ENCODE measurements at places on chromosomes 1 and 21.
A peak's percentile ranks its signal among the peaks of the same experiment; 100 is the strongest.

GRCh38 chr1:4119516-4120220 lies 219.6 kb upstream of the C1orf174 start:
- no peak for DNase-seq

GRCh38 chr1:165342587-165342986 lies 13.9 kb downstream of the LMX1A start:
- no peak for DNase-seq

DNA sequence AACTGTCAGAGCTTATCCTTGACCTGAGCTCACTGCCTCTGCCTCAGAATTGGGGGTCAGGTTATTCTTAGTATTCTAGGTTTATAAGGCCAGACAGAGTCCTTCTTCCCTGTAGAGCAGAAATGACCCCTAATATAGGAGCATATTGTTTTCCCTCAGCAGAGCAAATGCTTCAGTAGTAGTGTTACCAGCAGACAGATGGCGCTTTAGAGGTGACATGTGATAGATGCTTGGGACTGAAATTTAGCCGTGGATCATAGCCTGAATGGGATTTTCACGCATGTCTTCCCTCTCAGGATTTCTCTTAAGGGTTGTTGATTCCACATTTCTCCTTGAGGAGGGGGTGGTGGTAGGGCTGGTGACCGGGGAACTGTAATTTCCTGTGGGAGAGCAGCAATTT lies 24.5 kb downstream of the ADARB1 start:
- DNase-seq = no peak

DNA sequence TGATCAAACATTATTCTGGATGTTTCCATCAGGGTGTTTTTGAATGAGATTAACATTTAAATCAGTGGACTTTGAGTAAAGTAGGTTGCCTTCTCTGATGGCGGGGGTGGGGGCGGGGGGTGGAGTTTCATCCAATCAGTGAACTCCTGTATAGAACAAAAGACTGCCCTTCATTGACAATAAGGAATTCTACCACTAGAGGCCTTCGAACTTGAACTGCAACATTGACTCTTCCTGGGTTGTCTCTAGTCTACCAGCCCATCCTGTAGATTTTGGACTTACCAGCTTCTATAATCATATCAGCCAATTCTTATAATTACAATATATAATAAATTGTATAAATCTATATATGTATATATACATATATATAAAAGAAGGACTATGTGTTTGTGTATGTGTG lies 520.4 kb upstream of the CXADR start:
- no peak for DNase-seq

DNA sequence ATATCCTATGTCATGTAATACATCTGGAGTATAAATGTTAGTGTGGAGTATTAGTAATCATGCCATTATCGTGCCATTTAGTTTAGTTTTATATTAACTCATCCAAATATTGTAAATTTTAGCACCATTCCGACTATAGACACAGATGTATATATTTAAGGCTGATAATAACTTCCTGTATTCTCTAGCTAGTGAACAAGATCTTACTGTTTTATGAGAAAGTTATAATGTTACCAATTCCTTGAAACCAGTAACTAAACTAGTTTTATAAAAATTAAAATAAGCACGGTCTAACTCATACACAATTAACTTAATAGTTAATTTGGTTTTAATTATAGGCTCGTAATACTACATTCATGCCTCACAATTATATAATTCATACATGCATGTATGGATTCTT lies 808.6 kb downstream of the USP25 start:
- no peak for DNase-seq

DNA sequence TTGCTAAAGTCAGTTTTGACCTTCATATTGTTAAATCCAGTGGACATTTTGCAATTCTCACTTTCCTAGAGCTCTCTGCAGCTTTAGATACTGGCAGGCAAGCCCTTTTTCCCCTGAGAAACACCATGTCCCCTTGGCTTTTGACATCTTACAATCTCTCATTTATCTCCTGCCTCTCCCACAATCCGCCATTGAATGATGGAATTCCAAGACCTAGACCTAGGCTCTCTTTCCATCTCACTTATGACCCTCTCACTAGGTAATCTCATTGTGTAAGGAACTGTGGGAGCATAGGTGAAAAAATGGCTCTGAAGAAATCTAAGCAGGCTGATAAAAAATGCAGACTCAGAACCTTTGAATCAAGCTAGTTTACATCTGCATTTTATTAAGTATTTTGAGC lies 2.0 kb downstream of the KYAT3 start:
- no peak for DNase-seq

DNA sequence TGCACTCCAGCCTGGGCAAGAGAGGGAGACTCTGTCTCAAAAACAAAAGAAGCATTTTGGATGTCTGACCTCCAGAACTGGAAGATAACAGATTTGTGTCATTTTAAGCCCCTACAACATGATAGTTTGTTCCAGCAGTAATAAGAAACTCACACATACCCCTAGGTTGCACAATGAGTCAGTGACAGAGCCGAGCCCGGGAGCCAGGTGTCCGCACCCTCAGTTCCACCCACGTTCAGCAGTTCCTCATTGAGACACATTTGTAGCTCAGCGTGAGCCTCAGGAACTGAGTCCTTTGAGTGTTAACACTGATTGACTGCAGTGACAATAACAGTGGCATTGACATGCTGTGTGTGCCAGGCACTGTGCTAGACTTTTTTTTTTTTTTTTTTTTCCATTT lies 19.8 kb downstream of the LRRC38 start:
- no peak for DNase-seq

- no peak for DNase-seq
Measured at GRCh38 chr21:45774291-45774690, 130.8 kb downstream of the PCBP3 start.

DNA sequence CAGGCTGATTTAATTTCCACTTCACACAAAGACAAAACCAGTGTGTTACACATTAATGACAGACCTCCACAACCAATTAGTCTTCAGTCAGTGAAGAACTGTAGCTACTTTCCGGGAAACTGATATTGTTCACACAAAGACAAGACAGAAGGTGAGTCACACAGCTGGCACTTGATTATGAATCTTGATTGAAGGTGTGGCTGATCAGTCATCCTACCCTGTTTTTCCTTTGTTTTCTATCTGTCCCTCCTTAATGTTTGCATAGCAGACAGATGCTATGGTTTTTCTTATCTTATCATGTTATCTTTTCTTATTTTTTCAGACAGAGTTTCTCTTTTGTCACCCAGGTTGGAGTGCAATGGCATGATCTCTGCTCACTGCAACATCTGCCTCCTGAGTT lies 185.1 kb upstream of the GREM2 start:
- DNase-seq = no peak

GRCh38 chr1:187734427-187734826 lies 905.7 kb downstream of the PLA2G4A start:
- DNase-seq = no peak

DNA sequence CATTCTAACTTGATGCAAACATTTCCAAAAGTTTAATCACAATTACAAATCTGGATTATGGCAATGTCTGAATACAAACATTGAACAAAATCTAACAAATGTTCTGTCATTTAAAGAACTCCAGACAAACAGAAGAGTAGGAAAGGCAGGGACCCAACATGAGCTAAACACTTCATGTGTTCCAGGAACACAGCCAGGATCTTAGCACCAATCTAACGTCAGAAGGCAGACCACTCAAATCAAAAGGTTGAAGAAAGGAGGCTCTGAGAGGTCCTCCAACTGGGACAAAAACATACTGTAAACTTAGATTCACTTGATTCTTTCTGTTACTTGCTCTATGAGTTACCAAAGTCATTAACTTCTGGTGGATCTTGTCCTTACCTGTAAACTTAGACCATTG lies 374.0 kb downstream of the NEGR1 start:
- DNase-seq = no peak

DNA sequence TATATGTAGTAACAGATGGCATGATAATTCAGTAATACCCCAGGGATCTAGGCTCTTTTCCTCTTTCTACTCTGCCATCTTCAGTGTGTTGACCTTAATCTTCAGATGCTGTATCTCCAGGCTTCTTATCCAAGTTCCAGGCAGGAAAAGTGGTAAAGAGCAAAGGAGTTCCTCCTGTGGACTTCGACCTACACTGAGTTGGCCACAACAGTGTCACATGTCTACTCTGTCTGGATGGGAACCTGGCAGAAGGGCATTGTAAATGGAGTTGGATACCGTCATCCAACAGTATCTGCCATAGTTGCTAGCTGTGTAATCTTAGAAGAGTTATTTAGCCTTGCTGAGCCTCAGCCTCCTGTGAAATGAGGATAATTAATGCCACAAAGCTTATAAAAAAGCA lies 21.9 kb downstream of the IL23R start:
- no peak for DNase-seq

GRCh38 chr1:34331020-34331926 lies 154.6 kb downstream of the C1orf94 start:
- DNase-seq = no peak

DNA sequence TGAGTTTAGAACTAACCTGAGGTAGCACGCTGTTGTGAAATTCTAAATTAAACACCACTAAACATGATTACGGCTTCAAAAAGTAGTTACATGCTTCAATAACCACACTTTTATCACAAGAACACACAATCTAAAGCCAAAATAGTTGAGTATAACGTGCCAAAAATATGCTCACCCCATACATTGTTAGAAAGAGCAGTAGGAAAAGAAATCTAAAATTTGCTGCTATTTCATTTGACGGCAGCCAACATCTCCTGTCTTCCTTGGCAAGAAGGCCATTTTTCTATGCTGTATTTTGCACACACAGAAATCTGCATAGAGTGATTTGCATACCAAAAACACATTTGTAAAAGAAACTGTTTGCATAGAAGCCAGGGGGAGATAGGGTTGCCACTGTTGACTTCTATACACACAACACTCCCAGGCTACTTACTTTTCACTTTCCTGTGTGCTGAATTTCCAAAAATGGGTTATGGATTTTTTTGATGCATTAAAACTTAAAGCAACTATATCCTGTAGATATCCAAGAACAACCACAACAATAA lies 42.9 kb upstream of the DMRTB1 start:
- no peak for DNase-seq

DNA sequence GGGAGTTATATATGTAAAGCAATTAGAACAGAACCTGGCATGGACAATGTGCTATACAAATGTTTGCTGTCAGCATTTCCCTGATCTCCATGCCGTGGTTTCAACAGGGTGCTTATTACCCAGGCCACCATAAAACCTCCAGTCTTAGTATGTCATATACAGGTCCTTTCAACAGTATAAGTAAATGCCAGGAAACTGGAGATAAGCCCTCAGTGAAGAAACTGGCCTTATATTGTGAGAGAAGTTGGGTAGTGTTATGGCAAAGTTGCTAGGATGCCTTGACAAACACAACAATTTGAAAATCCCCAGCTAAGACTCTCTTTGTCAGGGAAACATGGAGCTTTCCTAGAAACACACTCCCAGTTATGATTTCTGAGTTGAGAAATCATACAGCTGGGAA lies 850.2 kb upstream of the ADAMTS5 start:
- DNase-seq = no peak

GRCh38 chr1:63813829-63814277 lies 40.0 kb downstream of the ROR1 start:
- no peak for DNase-seq

GRCh38 chr1:88350648-88351047 lies 333.4 kb upstream of the PKN2 start:
- DNase-seq = no peak

GRCh38 chr1:231933711-231934626 lies 307.4 kb downstream of the DISC1 start:
- DNase-seq = no peak

- no peak for DNase-seq
Measured at GRCh38 chr1:58528518-58528917, 18.0 kb downstream of the OMA1 start.

- DNase-seq = peak; percentile 41
Measured at GRCh38 chr1:41795205-41795762, 123.4 kb downstream of the HIVEP3 start.

- no peak for DNase-seq
Measured at GRCh38 chr1:92482665-92483609, 3.8 kb downstream of the GFI1 start.

DNA sequence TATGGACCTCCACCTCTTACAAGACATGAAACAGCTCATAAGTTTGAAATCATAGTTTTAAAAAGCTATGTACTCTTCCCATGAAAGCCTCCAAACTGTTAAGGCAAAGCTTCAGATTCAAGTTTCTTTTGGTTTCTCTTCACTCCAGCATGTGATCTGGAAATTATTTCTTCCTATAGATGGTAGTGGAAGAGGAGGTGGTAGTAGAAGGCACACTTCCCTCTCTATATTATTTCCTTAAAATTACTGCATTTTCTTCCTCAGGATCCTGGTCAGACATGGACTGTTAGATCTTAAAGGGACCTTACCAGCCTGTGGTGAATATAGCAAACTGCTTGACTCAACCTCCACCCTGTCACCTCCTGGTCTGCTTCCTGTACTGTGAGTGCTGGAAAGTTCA lies 31.9 kb downstream of the NHLH2 start:
- no peak for DNase-seq

- DNase-seq = no peak
Measured at GRCh38 chr1:205047764-205048231, 4.8 kb downstream of the CNTN2 start.

DNA sequence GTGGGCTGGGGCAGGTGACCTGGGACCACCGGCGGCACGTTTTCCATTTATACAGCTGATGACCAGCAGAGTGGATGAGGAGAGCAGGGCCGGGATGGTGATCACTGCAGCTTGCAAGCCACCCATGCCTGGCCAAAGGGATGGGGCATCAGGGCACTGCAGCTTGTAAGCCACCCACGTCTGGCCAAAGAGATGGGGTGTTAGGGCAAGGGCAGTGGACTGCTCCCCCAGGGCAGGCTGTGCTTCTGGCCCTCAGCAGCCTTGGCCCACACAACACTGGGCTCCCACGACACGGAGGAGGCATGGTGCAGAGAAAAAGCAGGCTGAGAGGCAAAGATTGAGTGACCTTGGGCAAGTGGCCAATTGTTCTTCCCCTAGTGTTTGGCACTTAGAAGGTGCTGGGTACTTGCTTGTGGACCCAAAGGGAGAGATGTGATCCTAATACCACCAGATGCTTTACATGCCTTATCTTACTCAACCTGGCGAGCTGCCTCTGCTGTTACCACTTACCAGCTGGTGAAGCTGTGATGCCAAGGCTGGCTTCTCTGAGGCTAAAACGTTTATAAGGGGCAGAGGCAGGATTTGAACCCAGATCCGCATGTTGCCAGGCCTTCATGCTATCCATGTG lies 48.3 kb downstream of the TRIM62 start:
- DNase-seq = no peak

- DNase-seq = no peak
Measured at GRCh38 chr21:35637431-35637830, 422.9 kb downstream of the SETD4 start.

DNA sequence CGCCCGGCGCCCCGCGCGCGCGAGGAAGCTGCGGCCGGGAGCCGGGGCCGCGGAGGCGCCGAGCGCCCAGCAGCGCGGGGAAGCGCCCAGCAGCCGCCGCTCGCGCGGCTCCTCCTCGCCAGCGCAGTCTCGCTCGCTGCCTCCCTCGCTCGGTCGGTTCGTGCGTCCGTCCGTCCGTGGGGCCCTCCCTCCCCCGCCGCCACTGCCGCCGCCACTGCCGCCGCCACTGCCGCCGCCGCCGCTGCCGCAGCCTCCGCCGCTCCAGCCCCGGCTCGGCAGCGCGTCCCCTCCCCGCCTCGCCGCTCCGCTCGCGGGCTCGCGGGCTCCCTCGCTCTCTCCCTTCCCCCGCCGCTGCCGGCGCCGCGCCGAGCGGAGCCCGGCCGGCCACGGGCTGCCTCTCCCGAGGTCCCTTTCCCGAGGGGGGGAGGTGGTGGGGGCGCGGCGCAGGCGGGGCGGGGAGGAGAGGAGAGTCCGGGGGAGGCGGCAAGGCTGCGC lies at the start of gene KCND3:
Gene KCND3, minus strand, starts transcription at position 138 of the 495 bp plus-strand sequence.
- peak; percentile 72 for DNase-seq
